Mesendoderm (in vitro differentiated cells): ENCODE measurements at places on chromosomes 3 and 15.
A peak's percentile ranks its signal among the peaks of the same experiment; 100 is the strongest.

- DNase-seq = no peak
Measured at GRCh38 chr3:155035553-155035952, 44.6 kb upstream of the MME start.

DNA sequence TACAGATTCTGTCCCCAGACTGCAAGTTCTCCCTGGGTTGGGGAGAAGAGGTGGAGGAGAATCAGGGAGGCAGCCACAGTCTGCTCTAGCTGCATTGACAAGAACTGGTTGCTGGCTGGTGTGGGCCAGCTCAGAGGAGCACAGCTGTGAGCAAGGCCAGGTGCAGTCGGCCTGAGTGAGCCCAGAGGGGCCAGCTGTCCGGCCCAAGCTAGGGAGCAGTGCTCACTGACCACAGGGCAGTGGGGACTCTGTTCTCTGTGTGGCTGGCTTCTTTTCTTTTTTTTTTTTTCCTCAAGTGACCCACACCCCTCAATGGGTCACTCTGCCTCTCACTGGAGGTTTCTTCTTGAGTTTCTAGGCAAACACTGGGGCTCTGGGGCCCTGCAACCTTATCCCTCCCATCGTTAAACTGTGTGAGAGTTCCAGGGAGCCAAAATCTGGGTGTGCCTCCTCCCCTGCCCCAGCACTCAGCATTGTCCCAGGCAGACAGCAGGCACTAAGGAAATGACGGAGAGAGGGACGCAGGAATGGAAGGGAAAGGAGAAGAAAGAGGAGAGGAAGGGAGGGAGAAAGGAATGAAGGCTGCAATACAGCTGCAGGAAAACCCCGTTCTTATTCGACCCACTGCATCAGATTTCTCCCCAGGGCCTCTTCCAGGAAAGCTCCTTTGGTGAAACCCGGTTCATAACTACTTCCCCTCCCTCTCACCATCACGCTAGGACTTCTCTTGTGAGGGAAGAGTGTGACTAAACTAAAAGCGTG lies 37.7 kb upstream of the HES1 start:
- no peak for DNase-seq

DNA sequence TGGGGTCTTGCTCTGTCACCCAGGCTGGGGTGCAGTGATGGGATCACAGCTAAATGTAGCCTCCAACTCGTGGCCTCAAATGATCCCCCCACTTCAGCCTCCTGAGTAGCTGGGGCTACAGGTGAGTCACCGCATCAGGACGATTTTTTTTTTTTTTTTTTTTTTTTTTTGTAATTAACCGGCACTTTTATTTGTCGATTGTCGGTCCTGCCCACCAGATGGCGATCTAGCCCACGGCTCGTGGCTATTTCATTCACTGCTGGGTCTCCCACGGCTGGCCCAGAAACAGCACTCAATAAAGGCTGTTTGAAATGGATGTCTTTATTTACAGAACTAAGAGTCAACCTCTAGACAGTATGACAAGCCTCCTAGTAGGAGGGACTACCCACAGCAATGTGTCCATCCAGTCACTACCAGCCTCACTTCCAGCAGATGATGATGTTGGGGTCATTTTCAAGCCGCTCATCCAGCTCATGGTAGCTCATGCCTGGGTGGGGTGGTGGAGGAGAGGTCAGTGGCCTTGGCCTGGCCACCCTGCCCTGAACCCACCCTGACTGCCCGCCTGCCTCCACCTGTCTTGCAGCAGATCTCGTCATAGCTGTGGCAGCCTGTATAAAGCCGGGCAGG lies 1.8 kb upstream of the ZMYND10 start:
- peak; percentile 71 for DNase-seq

GRCh38 chr15:62099094-62099601 lies 32.4 kb downstream of the C2CD4A start:
- DNase-seq = no peak

DNA sequence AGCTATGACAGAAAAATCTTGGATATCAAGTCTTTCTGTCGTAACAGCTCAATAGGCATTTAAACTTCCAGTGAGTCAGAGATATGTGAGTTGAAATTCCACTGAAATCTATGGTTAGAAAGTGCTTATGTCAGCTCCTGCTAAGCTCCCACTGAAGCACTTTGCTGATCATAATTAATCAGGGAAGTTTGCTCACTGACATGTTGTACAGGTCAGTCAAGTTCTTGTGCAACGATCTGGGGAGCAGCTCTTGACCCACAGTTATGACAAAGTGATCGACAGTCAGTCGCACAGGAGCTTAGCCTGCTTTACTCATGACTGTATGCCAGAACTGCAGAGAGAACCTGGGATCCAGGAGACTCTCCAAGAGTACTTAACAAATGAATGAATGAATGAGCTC lies 453.5 kb downstream of the SOX2 start:
- DNase-seq = no peak

- no peak for DNase-seq
Measured at GRCh38 chr15:80760960-80761359, 18.2 kb upstream of the CEMIP start.

DNA sequence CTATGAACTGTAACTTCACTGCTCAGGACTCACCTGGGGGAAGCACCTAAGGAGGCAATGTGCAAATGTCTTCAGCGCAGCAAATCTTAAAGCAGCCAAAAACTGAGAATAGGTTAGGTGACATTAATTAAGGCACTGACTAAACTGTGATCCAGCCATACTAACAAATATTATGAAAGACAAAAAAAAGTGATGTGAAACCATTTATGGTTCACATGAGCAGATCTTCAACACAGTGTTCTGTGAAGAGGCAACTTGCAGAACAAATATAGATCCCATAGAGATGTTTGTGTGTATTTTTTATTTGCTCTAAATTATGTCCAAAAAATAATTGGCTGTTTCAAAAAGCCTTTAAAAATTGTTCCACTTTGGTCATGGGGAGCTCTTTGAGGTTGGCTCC lies 24.1 kb upstream of the MITF start:
- DNase-seq = no peak

DNA sequence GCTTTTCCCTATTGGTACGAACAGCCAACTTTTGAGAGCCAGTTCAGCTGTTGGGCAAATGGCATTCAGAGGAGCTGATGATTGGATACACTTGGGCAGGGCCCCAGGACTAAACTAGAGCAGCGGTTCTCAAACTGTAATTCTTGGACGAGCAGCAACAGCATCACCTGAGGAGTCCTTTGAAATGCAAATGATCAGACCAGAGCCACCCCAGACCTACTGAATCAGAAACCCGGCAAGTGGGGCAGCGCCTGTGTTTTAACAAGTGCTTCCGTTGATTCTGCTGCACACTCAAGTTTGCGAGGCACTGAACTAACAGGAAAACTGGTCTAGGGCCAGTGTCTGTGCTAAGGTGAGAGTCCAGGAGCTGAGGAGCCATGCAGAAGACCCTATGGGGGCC lies 239.7 kb downstream of the UACA start:
- no peak for DNase-seq

- no peak for DNase-seq
Measured at GRCh38 chr3:65339192-65339740, 651.5 kb upstream of the ADAMTS9 start.

- no peak for DNase-seq
Measured at GRCh38 chr3:52021489-52022268, 26.0 kb upstream of the RPL29 start.

DNA sequence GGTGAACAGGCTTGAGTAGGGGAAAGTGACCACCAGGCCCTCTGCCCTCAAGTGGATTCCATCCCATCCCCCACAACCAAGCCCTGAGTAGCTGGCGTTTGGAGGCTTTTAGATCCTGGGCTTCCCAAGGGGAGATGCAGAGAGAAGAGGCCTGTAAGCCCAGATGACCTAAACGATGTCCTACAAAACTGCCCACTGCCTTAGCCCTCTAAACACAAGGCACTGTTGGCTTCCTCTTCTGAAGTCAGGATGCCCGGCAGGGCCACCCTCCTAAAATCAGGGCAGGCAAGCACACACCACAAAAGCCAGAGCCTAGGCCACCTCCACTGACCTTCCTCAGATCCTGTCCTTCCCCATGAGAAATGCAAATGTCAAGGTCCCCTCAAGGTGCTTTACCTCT lies 68.6 kb downstream of the ADCY5 start:
- DNase-seq = no peak

GRCh38 chr3:11099306-11099705 lies 55.0 kb upstream of the HRH1 start:
- DNase-seq = no peak
